Germinal center (tissue), 1 donor: ENCODE measurements at places on chromosomes 13 and 19.

DNA sequence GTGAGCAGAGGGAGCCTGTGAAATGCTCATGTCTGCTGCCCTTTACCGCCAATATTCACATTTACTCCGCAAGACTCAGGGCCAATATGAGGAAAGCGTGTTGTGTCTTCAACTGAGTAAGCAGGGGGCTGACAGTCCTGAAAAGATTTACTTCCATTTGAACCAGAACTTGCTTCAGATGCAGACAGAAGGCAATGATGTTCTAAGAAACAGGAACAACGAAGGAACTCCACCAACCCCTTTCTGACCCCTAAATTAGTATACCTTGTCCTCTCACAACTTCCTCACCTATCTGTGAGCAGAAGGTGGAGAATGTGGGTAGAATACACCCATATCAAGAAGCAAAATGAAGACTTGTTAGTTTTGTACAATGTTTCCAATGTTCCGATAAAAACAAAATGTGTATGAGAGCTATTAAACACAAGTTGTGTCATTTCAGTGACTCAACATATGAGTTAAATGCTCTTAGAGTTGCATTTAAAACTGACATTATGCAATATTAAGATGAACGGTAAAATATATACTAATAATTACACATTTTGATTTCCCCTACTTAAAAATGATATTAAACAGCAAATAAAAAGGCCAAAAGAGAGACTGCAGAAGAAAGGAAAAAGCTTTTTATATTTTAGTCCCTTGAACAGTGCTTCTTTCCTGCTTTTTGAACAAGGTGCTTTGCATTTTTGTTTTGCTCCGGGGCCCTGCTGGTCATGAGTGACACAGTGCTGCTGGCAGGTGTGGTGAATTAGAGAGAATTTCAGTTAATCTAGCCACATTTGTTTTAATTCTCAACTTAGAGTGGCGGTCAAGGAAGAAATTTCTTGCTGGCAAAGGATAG lies 16.0 kb downstream of the TMEM272 start:
- DNase-seq, result peak; percentile 42

DNA sequence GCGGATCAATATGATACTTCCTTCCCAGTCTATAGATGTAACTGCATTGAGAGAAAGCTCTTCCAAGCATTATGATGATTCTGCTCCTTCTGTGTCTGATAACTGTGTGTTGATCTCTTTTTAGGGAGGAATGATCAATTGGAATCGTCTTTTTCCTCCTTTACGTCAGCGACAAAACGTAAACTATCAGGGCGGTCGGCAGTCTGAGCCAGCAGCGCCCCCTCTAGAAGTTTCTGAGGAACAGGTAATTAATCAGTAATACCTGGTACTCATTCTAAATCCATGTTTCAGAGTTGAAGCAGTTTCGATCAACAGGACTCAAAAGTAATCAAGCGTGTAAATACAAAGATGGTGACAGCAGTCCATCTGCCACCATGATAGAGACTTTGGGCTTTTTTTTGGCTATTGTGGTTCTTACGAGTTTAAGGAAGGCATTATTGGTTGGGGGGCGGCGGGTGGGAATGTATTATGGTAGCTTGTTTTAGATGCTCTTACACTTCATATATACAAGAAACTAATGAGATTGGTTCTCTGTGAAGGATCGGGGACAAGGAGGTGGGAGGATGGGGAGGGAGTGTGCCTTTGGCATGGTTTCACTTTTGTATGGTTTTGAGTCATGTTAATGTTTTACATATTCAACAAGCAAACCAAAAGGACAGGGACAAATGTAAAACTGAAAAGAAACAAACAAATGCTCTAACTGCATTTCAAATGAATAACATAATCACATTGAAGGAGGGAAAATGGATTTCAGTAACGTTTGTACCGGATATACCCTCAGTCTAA lies 60.7 kb upstream of the GPR183 start:
- DNase-seq, result no peak

GRCh38 chr19:4582980-4583842 lies 23.7 kb upstream of the SEMA6B start:
- DNase-seq, result no peak

GRCh38 chr13:41408121-41408520 lies 49.2 kb upstream of the RGCC start:
- no peak for DNase-seq

- DNase-seq, result peak; percentile 77
These were observed at the start of gene FLT3 for GRCh38 chr13:28100150-28101121. Gene FLT3, minus strand, starts transcription at chr13:28100576. Its CDS starts 66 bp downstream, at chr13:28100510.

GRCh38 chr19:39539165-39539517 lies 820 bp downstream of the EID2 start:
- DNase-seq, result no peak

GRCh38 chr19:51407511-51408131 lies 9.8 kb downstream of the SIGLEC10 start:
- peak; percentile 73 for DNase-seq

- DNase-seq, result no peak
These were observed 38.6 kb upstream of the TEX29 start for GRCh38 chr13:111281751-111282311.

- DNase-seq, result no peak
These were observed 4.8 kb downstream of the TJP3 start for GRCh38 chr19:3712663-3713611.

DNA sequence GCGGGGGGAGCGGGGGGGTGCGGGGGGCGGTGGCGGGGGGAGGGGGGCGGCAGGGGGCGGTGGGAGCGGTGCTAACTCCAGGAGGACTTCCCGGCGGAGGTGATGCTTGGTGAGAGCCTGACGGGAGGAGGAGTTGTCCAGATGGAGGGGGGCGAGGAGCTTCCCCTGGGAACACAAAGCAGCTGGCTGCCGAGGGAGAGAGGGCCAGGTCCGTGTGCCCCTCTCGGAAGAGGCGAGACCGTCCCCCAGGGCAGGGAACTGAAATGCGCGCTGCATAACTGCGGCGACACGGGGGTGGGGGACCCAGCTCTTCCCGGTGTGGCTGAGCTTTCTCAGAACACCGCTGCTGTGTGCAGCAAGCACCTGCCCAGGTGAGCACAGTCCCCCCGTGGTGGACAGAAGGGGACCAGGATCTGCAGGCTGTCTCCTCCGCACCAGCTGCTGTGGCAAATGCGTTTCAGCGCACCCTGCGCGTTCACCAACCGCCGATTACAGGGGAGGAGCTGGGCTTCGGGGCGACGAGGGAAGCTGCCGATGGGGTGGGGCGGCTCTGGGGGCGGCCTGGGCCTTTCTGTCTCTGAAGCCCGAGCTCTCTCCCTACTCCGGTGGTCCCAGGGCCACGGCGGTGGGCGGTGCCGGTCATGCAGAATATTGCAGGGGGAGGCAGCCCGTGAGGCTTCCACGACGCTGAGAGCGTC lies 54.7 kb upstream of the F7 start:
- DNase-seq, result no peak

DNA sequence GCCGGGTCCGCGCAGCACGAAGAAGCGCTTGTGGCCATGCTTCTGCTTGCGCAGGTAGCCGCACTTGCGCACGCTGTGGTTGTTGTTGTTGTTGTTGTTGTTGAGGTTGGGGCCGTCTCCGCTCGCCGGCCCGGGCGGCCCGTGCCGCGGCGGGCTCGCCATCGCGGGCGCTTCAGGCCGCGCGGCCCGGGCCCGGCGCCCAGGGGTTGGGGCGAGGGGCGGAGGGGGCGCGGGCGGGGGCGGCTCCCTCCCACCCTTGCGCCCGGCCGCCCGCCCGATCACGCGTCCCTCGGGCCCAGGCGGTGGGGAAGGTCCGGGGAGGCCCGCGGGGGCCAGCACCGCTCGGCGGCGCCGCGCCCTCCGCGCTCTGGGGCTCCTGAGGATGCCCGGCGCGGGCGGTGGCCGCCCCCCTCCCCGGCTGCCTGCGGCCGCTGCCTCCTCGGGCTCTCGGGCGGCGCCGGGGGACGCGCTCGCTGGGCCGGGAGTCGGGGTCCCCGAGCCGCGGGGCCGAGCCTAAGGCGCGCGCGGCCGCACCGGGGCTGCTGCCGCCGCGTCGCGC lies 412 bp downstream of the IRS2 start:
- peak; percentile 18 for DNase-seq

GRCh38 chr13:114142640-114143490 lies 10.4 kb upstream of the RASA3 start:
- no peak for DNase-seq

DNA sequence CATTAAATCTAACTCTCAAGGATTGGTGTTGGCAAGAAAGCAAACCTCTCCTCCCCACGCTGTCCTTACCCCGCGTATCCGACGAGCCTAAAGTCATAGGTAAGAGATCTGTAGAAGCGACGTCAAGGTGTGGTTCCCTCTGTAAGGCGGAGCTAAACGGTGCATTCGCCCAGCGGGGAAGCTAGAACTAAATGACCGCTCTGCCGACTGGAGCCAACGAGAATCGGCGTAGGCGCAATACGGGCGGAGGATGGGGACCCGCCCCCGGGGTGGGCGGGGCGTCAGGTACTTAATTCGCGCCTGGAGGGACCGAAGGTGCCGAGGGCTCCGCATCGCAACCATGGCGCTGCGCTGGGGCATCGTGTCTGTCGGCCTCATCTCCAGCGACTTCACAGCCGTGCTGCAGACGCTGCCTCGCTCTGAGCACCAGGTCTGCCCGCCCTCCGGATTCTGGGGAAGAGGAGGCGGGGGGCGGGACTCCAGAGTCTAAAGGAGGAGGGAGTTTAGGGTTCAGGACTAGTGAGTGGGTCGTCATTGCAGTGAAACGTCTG lies at the start of gene DHDH:
Gene DHDH, plus strand, starts transcription at position 318 of the 551 bp plus-strand sequence. Its CDS starts 23 bp downstream, at position 341.
- DNase-seq, result peak; percentile 87

DNA sequence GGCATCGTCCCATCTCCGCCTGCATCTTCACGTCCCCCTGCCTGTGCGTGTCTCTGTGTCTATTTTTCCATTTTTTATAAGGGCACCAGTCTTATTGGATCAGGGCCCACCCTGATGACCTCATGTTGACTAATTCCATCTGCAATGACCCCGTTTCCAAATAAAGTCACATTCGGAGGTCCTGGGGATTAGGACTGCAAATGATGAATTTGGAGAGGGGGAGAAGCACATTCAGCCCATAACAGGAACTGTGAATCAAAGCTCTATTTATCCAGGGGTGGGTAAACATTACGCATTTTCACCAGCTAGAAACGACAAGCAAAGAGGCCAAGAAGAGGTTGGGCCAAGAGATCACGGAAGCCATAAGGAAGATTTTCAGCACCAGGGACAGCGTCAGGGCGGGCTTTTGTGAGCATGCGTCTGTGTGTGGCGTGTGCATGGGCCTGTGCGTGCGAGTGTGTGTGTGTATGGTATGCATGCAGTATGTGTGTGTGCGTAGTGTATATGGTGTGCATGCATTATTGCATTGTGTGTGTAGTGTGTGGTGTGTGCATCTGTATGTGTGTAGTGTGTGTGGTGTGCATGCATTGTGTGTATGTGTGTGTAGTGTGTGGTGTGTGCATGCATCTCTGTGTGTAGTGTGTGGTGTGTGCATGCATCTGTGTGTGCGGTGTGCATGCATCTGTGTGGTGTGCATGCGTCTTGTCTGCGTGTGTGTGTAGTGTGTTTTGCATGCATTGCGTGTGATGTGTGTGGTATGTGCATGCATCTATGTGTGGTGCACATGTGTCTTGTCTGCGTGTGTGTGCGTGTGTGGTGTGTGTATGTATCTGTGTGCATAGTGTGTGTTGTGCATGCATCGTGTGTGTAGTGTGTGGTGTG lies 19.6 kb downstream of the CELF5 start:
- no peak for DNase-seq

GRCh38 chr13:97307118-97307881 lies 85.2 kb downstream of the MBNL2 start:
- no peak for DNase-seq

DNA sequence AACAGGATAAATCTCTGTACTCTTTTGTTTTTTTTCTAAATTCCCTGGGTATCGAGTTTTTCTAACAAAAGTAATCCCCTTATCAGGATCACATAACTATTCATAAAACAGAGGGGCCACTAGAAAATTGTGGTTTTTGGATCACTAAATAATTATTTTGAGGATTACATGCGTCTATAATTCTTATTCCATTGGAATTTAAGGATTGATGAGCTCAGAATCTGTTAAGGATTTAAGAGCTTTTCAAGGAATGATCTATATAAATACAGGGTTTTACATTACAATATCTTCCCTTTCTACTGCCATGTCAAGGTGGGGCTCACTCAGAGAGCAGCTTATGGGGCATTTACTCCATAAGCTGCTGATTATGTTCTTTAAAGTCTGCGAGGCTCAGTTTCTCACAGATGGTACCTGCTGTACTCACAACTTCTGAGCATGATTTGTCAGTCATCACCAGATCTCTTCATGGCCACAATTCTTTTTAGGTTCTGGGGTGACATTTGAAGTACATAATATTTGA lies 449.8 kb downstream of the PCDH17 start:
- no peak for DNase-seq
